Kidney epithelial cell (primary cell): ENCODE measurements at places on chromosomes 1 and 21. TPM values are rescaled to one million over a fixed set of nuclear protein-coding genes. Genes with fewer than 3 reads are reported as not detected.

The MPL gene
- total RNA-seq, result not detected in 2 replicates

The ACTN2 gene
- 0.17 and 0.48 TPM in 2 replicates for total RNA-seq

GRCh38 chr1:159872891-159873290 is 10.4 kb upstream of the VSIG8 start:
- no peak for DNase-seq

GRCh38 chr21:32532636-32533035 is 52.7 kb downstream of the TCP10L start:
- no peak for DNase-seq

- no peak for DNase-seq
These were observed 30.2 kb downstream of the SNAP47 start for GRCh38 chr1:227765261-227766014.

- no peak for DNase-seq
These were observed 11.1 kb upstream of the ARHGEF2 start for GRCh38 chr1:155989242-155990004.
